ENCODE measurements at places on chromosomes 11 and 22. TPM values are rescaled to one million over a fixed set of nuclear protein-coding genes. Genes with fewer than 3 reads are reported as not detected.

DNA sequence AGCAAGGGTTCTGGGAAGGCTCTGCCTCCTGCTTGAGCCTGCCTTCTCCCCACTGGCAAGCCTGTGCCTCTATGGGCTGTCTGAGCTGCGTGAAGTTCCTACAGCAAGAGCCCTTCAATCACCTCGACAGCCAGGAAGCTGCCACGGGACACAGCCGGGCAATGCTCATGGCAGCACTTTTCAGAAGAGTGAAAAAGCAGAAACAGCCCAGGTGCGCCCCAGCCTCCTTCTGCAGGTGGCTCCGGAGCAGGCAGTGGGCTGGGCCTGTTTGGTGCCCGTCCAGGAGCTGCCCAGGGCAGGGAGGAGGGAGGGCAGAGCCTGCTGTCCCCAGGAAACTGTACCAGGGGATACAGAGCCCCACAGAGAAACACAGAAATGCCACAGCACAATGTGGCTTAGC lies 24.6 kb upstream of the COMT start:
- no peak for DNase-seq

Gene MRGPRX1
- 0.27 TPM for total RNA-seq

GRCh38 chr11:18452927-18453326 lies 2.7 kb upstream of the LDHAL6A start:
- DNase-seq = no peak

DNA sequence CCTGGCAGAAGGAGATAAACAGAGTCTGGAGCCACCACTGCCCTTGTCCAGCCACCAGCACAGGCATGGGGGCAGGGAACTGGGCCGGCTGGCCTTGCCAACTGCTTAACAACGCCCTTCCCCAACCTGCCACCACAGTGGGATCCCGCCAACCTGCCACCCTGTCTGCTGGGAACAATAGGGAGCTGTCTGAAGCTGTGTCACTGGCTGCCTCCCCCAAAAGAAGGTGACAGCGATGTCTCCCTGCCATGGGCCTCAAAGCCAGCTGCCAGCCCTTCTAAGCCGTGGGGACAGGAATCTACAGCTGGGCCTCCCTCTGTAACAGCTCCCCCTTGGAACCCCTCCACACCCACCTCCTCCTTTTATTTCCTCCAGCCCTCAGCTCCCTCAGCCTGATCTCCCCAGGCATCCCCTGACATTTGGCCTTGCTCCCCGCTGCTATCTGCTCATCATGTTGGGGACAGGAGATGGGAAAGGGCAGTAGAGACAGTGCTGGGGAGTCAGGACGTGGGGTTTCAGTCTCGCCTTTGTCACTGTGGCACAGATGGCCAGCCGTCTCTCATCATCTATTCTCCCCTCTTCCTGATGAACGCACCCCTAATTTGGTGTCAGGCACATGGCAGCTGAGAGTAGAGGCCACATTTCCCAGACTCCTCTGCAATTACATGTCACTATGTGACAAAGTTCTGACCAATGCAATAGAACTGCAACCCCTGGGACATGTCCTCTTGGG lies 51.3 kb upstream of the PRDM11 start:
- no peak for DNase-seq

DNA sequence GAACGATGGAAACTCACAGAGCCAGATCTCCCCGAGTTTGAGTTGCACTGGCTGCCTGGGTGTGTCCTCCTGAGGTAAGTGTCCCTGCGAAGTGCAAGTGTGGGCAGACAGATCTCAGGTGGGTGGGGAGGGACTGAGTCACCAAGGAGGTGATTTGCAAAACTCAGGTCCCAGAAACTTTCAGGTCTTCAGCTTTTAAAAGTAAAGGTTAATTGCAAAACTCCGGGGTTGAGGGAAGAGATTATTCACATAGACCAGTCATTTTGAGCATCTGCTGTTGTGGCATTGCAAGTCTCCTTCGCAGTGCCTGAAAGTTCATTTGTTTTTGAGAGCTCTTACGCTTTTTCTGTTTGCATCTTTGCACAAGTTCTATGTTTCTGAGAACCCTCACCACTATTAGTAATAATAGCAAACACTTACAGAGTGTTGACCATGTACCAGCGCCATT lies 7.1 kb downstream of the CD44 start:
- DNase-seq = no peak

DNA sequence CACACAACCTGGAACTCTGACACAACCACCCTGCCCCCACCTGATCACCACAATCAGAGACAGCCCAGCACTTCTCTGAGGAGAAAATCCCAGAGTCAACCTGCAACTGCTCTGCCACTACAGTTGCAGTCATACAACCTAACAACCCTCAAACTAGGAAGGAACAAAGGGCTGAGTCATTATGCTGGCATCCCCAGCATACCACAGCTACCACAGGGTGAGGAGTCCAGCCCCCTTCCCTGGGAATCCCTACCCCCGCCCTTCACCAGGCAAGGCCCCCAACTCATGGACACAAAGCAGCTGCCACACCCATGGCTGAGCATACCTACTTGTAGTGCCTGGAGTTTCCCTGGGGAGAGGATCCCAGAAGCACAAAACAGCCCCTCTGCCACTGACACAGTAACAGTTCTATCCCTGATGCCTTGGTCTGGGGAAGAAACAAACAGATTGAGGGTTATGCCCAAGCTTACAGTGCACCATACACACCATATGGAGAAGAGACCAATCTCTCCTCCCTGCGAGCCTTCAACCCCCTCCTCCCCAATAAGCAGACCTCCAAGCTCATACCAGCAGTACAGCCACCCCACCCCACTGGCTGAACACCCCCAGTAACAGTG lies 68.5 kb upstream of the C11orf58 start:
- no peak for DNase-seq
